Vagina (tissue), 2 donors: ENCODE measurements at places on chromosomes 1 and 21.

GRCh38 chr1:67792103-67792502 lies 41.2 kb downstream of the GNG12 start:
- no peak for DNase-seq

DNA sequence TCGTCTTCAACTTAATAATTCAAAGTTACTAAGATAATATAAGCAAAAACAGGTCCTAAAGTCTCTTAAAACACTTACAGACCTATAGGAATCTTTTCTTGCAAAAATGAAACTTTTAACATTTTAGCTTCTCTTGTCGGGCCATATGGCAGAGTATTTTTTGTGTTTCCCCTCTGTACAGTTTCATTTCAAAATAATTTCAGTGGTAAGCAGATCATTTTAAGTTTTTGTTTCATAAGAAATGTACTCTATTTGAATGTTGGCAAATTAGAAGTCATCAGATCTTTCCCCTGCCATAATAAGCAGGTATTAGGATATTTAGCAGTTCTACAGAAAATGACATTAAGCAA lies 37.9 kb downstream of the RGL1 start:
- no peak for DNase-seq

- no peak for DNase-seq
Measured at GRCh38 chr1:93002781-93003180, 41.5 kb upstream of the DIPK1A start.

GRCh38 chr1:232635778-232636356 lies 5.9 kb upstream of the SIPA1L2 start:
- no peak for DNase-seq

DNA sequence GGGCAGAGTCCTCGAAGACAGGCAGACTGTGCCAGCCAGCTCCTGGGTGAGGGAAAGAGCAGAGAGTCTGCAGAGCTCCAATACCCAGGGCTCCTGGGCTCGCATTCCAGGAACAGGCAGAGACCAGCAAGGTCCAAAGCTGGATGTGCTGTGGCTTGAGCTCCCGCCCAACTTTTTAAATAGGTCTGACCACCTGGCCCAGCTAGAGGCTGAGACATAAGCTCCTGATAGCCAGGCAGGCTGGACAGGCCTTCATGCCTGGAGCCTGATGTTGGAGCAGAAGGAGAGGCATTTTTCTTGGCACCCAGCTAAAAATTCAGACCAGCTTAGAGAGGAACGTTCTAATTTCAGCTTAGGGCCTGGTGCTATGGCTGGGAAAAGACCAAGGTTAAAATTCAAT lies 178.4 kb upstream of the TMEM51 start:
- DNase-seq: no peak

DNA sequence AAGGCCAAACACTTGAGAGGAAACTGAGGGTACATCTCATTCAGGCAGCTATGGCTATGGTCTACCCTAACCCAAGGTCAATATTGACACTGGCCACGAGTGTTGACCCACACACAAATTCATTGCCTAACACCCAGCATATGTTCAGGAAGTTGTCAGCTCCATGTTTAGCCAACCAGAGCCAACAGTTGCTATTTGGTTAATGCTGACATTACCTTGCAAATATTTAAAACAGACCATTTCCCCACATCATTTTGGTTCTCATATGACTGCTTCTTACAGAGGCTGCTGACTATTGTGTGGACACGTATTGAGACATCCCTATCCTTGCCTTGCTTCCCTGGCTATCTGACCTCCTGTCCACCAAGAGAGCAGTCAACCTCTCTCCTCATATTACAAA lies 97.3 kb downstream of the LMX1A start:
- DNase-seq: no peak

DNA sequence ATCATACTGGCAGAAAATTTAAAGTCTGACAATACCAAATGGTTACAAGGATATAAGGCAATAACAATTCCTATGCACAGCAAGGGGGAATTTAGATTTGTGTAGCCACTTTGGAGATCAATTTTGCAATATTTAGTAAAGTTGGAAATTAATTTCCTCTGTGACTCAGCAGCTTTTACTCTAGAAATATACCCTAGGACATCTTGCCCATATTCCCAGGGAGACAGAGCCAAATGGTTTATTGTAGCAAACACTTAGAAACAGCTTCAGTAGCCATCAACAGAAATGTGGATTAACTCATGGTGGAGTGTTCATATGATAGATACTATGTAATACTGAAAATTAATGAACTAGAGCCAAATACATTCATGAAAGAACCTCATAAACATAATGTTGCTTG lies 104.6 kb downstream of the BACH1 start:
- DNase-seq: no peak

DNA sequence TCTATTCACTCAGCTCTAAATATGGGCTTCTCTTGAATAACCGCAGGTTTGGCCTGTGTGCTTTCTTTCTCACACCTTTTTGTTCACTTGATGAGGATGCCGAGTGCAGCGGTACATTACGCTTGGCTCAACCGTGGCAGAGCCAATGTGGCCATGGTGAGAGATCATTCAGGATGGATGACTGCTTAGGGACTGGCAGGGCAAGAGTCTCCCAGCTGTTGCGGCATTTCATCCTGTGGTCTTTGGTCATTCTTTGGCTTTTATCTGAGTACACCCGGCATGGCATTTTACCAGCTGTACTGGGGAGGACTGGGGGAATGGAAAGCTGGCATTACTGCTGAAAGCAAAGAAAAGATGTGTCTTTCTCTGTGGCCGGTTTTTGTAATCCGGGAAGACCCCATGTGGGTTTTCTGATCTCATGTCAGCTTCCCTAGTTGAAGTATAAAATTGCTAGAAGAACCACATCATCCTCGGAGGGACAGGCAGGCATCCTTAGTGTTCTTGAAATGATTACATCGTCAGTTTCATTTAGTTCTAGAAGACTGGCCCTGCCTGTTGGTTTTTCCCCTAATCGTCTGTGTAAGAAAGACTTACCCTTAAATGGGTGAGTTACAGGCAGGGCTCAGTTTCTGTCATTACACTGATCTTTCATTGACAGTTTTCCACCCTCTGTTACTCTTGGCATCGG lies 15.1 kb downstream of the PCP4 start:
- no peak for DNase-seq

GRCh38 chr1:172545396-172546004 lies 12.6 kb downstream of the SUCO start:
- DNase-seq: no peak
